NCI-H748 treated with DMSO at 0.1 percent for 48 hours (cell line): ENCODE measurements at places on chromosomes 11 and 22.

GRCh38 chr11:31805629-31806185 lies 5.4 kb downstream of the PAX6 start:
- no peak for DNase-seq

GRCh38 chr11:76292583-76293188 lies 86.4 kb upstream of the WNT11 start:
- no peak for DNase-seq

GRCh38 chr11:10893714-10894151 lies 35.9 kb upstream of the ZBED5 start:
- no peak for DNase-seq

DNA sequence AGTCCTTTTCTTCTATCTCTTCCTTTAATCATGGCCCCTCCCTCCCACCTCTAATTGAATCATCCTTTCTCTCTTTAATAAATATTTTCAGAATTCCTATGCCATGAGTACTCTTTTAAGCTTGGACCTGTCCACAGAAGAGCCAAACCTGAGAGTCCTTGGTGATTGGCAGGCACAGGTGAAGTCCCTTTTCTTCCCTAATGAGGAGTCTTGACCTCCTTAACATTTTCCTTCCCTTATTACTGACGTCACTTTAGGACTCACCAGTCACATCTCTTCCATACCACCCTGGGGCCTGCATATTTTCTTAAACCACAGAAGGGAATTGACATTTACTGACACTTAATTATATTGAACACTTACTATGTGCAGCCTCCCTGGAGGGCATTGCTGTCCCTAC lies 41.0 kb upstream of the RASSF10 start:
- DNase-seq, result no peak

DNA sequence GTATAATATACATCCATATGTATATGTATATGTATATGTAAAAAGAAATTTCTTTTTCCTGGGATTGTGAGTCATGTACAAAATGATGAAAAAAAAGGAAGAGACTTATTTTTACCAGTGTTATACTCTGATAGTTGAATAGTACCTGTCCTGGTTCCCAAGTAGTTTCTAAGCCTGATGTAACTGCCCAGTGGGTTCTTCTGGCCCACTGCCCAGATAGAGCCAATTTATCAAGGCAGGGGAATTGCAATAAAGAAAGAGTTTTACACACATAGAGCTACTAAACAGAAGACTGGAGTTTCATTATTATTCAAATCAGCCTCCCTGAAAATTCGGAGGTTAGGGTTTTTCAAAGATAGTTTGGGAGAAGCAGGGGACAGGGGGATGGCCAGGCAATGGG lies 29.1 kb upstream of the NARS2 start:
- no peak for DNase-seq

GRCh38 chr11:133961890-133962289 lies 5.1 kb upstream of the IGSF9B start:
- no peak for DNase-seq
